ENCODE measurements at places on chromosomes 5 and 9.

GRCh38 chr9:35727676-35728040, 4.3 kb downstream of the TLN1 start:
- no peak for DNase-seq

DNA sequence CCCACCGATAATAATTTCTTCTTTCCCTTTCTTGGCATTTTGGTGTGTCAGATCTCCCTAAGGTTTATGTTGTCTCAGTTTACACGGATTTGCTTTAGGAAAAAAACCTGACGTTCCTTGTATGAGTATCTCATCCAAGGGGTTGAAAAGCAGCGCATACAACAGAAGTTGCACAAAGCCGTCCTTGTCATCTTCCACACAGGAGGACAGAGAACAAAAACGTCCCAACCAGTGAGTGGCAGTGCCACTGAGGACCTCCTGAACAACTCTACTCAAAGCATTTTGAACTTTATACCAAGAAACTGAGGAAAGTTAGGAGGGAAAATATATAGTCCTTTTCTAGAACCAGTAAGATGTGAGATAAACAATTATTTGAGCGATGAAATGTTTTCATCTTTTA, 547.0 kb downstream of the PDE4D start:
- no peak for DNase-seq

DNA sequence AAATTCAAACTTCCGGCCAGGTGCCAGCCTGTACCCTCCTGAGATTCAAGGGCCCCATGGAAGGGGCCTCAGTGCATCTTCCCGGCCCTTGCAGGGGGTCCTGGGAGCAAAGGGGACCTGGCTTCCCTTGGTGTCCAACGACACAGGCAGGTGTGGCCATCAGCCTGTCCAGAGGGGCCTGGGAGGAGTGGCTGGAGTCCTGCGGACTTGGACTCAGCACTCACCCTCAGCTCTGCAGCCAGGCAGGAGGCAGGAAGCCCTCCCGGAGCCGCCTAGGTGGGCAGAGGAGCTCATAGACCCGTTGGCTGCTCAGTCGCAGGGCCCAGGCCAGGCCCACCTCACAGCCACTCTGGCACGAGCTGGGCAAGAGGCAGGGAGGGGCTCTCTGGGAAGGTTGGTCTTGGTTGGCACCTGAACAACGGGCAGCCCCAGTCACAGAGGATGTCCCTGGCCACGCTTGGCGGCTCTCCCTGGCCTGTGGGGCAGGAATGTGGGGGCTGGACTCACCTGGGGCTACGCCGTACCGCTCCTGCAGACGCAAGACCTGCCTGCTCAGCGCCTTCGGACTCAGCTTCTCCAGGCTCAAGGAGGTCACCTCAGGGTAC, 53.8 kb upstream of the NRARP start:
- DNase-seq = no peak

DNA sequence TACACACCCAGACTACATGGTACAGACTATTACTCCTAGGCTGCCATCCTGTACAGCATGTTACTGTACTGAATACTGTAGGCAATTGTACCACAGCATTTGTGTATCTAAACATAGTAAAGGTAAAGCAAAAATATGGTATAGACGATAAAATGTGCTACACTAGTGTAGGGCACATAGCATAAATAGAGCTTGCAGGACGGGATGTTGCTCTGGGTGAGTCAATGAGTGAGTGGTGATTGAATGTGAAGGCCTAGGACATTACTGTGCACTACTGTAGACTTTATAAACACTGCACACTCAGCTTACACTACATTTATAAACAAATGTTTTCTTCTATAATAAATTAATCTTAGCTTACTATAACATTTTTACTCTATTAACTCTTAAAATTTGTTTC, 25.6 kb downstream of the ANKRD55 start:
- no peak for DNase-seq

DNA sequence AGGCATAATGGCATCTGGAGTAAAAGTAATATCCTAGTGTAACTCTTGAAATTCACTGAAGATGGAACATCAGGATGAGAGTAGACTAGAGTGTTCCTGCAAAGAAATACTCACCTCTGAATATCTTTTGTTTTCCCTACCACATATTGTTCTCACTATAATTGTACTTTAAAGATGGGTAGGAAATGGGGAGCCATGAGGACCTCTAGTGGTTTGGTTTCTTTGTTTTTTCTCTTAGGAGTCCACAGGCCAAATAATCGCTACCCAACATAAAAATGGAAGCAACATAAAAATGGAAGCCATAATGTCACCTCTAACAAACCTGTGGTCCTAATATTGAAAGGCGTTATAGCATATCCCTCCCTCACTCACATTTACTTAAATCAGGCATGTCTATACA, 2375.8 kb downstream of the MAT2B start:
- DNase-seq = no peak

- DNase-seq = no peak
Measured at GRCh38 chr9:19030899-19031298, 2.1 kb downstream of the SAXO1 start.

GRCh38 chr5:81482595-81482994, 88.7 kb upstream of the ACOT12 start:
- DNase-seq = no peak

DNA sequence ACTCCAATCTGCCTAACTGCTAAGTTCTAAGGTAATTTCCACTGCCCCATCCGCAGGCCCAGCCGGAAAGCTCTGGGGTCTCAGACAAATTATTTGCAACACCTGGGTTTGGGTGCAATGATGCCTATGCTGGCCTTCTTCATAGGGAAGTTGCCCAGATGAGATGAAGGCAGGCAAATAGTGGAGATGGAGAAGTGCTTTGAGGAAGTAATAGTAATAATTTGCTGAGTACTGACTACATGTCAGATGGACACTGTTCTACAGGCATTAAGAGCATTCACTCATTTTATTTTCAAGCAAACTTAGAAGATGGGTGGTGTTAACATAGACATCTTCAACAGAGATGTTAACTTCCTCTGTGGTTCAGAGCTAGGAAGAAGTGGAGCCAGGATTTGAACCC, 3.8 kb downstream of the PCDH12 start:
- DNase-seq = no peak

DNA sequence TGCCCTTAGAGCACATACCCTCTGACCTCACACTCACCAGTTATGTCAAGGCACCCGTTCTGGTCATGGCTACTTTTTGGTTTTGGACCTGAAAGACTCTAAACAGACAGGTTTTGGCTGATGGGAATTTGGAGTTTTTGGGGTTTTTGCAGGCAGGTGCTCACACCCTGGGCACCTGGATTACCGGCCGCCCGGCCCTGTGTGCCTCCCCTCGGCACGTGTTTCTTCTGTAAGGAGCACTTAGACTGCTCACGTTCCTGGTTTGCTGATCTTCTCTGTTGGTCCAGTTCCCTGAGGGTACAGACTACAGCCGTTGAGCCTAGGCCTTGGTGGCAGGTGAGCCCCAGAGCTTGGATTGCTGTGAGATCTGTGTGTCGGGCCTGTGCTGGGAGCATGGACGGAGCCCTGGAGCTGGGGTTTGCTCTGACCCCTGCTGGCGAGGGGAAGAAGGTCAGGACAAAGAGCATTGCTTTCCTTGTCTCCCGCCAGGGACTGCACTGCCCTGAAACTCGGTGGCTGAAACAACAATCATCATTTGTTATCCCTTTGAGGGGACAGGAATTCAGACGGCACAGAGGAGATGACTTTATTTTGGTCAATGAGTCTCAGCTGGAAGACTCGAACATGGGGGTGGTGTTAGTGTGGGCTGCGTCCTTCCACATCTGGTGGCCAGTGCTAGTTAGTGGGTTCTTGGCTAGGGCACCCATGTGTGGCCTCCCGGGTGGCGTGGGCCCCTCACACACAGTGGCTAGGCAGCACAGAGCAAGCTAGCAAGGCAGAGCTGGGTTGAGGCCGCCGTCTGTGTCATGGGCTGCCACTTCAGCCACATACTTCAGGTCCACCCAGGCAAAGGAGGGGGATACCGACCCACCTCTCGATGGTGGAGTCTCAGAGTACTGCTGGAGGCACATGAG, 76.4 kb downstream of the EHMT1 start:
- peak; percentile 70 for DNase-seq

GRCh38 chr5:90898326-90899013, 339.9 kb downstream of the ADGRV1 start:
- DNase-seq = no peak

DNA sequence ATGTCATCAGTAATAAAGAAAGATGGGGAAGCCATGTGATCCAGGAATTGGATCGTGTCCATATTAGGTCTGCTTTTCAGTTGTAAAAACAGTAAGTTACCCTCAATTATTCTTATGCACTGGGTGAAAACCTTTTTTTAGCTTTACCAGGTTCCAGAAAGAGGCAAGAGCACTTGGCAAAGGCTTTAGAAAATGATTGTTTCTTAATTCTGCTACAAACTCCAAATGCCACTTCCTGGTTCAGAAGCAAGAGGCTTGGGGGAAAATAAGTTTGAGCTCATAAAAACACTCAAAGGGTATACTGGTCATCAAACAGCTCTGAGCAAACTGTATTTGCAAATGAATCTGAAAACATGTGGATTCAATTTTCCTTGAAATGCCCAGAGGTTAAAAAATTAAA, 615.6 kb downstream of the EBF1 start:
- DNase-seq = no peak

DNA sequence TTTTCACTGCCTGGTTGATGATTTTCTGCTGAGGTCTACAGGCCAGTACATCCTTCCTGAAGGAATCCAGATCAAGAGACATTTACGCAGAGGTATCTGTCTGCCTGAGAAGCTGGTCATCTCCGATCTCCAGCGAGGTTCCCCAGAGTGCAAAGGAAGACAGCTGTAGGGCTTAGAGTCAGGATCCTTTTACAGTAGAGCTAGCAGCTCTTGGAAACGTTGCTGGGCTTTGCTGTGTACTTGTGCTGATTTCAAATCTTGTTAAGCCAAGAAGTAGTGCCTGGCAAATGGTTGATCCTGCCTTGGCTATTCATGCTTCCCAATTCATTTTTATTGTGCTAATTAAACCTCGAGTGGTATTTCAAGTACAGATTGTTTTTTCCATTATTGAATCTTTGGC, 48.9 kb downstream of the NTRK2 start:
- DNase-seq = no peak

DNA sequence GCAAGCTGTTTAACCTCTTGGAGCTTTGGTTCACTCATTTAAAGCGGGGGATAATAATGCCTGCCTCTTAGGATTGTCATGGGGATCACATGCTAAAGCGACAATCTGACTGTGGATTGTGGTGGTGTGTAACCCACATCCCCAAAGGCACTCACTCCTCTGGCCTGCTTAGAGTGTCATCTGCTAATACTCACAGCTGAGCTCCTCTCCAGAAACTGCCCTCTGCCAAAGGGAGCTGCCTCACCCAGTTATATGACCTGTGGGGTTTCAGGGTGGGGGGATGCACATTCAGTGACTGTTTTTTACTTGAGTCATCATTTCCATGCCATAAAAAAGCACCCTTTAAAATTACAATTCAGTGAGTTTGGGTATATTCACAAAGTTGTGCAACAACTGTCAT, 110.0 kb upstream of the SPOCK1 start:
- no peak for DNase-seq

DNA sequence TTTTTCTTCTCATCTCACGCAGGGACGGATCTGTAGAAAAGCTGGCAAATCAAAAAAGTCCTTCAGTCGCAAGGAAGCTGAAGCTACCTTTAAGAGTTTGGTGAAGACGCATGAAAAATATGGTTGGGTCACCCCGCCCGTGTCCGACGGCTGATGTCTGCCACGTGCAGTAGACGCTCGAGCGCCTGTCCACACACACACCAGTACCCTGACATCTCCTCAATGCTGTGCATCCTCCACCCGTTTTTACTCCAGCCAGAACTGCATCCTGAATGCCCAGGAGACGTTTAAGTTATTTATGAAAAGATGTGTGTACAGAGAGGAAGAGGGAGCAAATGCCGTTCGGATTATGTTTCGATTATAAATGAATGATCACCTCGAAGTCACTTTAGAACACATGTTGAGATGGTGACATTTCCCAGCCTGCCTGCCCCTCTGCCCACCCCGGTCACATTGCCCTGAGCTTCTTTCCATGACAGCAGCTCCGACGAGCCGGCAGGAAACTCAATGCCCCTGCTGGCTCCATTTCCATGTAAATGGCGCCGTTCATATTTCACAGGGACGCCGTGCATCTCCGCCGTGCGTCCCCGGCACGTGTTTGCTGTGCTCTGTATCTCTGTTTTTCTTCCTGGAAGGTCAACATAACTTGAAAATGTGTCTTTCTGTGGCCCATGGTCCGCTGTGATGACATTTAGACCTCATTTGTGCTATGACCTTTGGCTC, 42.7 kb downstream of the UBE2QL1 start:
- DNase-seq = no peak

- DNase-seq = no peak
Measured at GRCh38 chr9:83396813-83397212, 141.4 kb downstream of the FRMD3 start.

GRCh38 chr5:34599471-34600117, 56.5 kb upstream of the RAI14 start:
- DNase-seq = no peak

- DNase-seq = no peak
Measured at GRCh38 chr5:74632947-74633356, 7.6 kb downstream of the ENC1 start.

GRCh38 chr5:155274484-155274883, 260.9 kb downstream of the KIF4B start:
- no peak for DNase-seq

DNA sequence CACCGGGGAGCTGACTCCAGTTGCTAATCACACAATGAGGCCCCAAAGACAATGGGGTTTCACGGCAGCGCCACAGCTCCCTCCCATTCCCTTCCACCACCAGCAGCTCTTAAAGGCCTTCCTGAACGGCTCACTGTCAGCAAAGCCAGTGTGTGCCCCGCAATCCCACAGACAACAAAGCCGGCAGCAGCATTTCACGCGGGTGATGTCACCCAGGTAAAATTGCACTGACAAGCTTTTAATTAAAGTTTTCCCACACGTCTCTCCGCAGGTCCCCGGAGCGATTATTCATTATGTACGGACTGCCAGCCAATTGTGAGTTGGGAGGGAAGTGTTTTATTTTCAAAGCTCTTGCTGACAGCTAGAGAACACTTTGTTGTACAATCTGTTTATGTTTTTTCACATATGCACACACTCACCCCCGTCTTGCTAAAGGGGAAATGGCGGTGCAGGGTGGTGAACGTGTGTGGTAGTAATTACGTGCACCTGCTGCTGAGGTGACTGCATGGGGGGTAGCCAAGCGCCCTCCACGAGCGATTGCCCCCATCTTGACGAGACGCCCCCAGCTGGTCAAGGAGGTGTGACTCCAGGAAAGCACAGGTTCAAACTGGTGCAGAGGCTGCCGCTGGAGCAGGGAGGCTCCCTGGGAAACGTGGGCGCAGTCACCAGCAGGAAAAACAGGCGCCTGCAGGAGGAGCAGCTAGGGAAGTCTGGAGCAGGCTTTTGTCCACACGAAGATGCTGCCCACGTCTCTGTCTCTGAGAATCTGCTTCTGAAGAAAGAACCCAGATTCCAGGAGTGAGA, 65.0 kb downstream of the IRX2 start:
- no peak for DNase-seq

- no peak for DNase-seq
Measured at GRCh38 chr5:142020122-142020659, 7.4 kb upstream of the GNPDA1 start.

- DNase-seq = no peak
Measured at GRCh38 chr9:73219985-73220626, 68.4 kb downstream of the ANXA1 start.
